Activated naive CD8-positive, alpha-beta T cell treated with anti-CD3 and anti-CD28 coated beads, Interleukin-2, amount 50 U/mL, for 16 hours (primary cell): ENCODE measurements at places on chromosomes 2 and 18.

GRCh38 chr2:105647731-105648130, 97.0 kb upstream of the NCK2 start:
- no peak for DNase-seq

DNA sequence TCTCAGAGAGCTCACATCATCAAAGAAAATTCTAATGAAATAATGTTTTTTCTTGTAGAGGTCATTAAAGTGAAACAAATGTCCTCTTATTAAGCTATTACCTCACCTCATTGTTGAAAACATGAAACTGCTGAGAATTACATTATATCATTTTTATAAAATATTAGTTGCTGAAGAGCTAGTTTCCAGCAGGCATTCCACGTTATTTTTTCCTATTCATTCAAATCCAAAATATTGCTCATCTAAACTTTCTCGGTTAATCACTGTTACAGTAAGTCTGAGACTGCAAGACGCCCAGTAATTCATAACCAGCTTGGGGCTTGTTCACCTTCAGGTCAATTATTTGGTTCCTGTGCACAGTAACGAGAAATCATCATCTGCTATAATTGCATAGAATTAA, 138.5 kb upstream of the RASGRP3 start:
- no peak for DNase-seq

DNA sequence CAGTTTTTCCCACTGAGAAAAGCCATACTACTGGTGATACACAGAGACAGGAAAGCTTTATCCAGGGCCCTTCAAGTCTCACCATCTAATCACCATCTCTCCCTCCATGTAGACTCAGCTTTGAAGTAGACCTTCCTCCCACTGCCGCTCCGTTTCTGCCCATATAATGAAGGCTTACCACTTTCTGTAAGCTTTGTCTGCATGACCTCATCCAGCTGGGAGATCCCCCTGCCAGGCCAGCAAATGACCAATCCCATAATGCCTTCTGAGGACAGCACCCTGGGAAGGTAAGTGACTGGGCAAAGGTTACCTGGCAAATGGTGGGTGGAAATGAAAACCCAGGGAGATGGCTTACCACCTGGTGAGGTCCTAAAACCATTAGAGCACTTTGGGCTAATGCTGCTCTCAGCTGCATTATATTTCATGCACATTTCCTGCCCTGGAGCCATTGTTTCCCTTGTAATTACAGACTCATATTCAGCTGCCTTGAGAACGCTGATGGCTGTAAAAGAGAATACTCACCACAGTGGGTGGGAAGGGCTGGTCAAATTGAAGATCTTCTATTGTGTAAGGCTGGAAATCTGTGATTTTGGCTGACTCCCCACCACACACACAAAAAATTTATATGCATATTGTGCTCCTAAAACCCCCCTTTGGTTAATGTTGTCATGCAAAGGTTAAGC, 350.7 kb upstream of the SYT4 start:
- no peak for DNase-seq

DNA sequence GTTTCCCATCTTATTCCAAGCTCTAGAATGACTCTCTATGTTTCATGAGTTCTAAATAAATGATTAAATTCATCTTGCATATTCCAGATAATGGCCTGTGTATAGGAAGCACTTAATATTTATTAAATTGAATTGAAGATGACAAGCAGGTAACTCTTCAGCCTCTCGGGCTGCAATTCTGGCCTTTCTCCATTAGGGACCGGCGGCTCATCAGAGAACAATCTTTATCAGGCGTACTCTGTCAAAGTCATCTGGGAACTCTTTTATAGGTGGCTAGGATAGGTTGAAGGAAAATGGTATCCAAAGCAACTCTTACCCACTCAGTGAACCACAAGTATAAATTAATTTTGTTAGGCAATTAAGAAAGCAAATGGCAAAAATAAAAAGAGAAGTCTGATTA, 308.5 kb downstream of the NOL4 start:
- no peak for DNase-seq

- DNase-seq = no peak
These were observed 127.6 kb downstream of the QPCT start for GRCh38 chr2:37471994-37472393.

DNA sequence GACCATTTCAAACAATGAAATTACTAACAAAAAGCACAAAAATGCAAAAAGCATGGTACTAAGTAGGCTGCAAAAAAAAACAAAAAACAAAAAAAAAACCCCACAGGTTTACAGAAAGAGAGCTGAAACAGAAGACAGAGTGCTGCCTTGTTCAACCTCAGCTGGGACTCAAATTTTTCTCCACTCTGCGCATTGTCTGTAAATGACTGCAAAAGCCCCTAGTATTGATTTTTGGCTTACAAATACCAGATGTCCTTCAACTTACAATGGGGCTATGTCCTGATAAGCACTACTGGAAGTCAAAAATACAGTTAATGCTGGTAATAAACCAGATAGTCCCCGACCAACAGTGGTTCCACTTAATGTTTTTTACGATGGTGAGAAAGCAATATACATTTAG, 42.2 kb downstream of the UBE2E3 start:
- DNase-seq = no peak

DNA sequence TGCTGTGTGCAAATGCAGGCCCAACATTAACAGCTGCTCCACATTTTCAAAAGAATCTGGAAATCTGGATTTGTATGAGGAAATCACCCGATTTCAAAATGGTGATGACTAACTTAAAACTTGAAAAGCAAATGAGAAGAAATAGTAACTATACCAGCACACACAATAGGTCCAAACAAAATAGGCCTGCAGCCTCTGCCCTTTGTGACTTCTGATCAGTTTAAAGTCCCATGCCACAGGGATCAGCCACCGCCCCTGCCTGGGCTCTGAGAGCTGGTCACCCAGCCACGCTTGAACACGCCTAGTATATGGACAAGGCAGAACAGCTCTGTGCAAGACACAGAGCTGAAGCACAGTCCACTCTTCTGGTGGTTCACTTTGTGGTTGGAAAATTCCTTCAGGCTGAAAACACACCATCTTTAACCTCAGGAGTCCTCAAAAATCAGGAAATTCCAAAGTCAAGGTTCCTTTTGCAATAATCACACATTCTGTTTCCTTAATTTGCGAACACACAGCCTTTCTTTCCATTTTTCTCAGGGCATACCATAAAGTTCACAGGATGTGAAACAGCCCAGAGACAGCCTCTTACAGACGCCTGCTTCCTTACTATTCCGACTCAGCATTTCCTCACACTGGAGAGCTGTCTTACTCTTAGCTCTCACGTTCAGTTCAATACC, 150.1 kb upstream of the RIOK3 start:
- DNase-seq = no peak

DNA sequence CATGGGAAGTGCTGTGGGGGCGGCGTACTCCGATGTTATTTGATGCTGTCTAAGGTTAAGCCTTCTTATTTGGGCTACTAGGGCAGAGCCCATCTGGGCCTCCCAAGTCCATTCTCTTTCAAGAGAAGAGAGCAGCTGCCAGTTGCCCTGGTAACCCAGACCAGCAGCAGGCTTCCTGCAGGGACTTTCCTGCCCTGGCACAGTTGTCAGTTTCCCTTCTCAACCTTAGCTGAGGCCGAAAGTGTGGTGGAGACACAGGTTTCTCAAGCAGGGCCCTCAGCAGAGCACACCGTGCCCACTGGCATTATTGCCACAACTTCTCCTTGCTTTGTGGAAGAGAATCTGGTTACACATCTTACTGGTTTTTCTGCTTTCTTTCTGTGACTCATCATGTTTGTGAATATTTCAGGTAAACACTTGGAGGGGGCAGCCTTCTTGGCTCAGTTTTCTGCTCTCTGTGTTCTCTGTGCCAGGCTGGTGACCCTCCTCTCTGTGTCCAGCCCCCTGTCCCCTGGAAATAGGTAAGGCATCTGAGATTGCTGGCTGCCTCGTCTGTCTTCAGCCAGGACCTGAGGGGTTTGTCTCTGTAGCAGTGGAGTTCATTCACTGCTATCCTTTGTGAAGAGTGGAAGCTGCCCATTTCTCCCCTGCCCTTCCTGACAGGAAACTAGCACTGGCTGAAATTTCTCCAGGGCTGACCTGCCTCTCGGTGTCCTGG, 111.0 kb downstream of the B3GNT2 start:
- no peak for DNase-seq

DNA sequence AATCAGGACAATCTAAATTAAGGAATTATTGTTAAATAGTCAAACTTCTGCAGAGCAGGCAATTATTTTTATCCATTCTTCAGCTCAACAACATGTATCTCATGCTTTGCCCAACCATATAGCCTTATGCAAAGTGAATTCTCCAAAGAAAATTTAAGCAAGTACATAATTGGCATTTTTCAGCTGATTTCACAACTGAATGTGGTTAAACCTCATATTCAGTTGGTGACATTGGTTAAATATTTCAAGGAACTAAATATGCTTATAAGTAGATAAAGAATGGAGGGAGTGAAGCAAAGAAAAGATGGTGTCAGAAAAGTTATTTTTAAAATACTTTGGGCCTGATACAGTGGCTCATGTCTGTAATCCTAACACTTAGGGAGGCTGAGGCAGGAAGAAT, 816.2 kb downstream of the NRXN1 start:
- DNase-seq = no peak

DNA sequence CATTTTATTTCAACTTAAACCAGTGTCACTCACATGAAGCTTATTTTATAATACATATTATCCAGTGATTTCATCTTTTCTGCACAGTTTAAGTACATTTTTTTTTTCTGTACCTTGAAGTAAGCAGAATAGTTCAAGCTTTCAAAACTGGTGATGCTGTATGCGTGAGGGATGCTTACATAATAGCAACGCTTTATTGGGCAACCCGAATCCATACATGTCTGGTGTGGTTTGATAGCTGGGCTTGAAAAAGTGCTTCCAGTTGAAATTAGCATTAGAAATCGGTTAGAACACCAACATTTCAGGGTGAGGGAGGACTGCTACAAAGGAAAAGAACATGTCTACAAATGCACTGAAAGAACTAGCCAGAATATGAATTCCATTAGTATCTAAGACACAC, 117.4 kb downstream of the MBP start:
- DNase-seq = no peak

DNA sequence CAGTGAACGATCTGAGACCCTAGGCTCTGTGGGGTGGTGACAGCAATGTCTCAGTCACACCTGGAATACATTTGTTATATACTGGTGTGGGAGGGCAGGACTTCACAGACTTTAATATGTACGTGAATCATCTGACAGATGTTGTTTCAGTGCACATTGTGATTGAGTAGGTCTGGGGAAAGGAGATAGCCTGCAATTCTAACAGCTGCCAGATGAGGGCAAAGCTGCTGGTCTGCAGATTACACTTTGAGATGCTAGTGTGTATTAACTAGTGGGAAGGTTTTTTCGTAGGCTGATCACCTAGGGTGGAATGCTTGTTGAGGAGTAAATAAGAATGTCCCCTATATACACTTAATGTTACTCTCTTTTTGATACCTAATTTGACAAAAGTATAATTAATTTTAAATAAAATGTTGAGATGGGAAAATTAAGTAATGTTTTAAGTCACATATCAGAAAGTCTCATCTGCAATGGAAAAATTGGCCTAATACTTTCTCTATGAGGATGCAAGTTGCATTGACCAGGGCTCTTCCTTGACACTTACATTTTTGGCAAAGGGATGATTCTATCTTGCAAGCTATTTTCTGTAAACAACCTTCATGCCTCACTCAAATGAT, 496.9 kb upstream of the HNMT start:
- no peak for DNase-seq

- no peak for DNase-seq
These were observed 38.1 kb upstream of the NTSR2 start for GRCh38 chr2:11708106-11708505.

GRCh38 chr18:43692099-43692690, 414.9 kb upstream of the SYT4 start:
- DNase-seq = no peak

DNA sequence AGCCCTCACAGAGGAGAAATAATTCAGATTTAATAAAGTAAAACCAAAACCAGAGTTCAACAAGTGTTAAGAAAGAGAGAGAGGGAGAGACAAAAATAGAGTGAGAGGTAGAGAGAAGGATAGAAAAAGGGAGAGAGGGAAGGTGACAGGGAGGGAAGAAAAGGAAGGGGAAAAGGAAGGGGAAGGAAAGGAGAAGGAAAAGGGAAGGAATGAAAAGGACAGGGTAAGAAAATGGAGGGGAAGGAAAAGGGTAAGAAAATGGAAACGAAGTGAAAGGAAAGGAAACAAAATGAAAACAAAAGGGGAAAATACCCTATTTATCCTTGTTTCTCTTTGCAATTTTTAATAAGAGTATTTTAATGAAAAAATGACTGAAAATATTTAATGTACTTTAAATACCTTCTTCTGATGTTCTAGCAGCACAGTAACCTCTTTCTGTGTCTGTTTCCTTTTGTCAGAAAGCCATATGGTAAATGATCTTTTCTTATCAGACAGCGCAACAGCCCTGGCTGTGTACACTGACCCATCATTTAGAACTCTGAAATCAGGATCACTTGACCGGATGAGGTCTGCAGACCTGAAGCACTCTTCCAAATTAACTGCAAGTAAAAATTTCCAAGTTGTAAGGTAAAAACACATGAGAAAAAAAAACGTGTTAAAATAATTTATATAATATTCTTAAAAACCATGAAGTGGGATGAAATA, 11.8 kb downstream of the DSC3 start:
- no peak for DNase-seq

DNA sequence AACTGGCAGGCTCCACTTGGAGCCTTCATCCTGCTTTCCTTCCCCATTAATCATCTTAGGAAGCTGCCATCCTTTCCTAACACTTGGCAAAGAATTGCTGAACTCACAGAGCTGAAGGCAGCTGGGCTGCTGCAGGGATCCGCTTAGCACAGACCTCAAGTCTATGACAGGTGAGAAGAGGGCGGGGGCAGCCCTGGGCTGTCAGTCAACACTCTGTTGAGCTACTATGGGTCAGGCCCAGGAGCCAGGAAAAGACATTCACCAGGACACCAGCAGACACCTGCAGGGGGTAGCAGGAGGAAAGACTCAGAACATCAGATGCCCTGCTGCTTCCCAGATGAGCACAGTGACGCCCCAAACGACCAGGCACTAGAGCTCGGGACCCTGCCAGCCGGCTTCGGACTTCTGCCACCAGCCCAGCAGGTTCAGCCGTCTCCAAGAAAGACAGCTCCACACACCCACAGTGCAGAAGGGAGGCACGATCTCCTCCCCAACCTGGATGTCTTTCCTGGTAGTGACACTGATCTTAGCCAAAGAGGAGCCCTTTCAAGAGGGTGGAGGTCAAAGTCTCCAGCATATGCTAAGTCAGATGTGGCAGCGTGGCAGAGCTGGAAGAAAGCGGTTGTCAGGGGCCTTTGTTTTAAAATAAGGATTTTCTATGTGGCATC, 55.2 kb downstream of the SNORC start:
- DNase-seq = no peak

GRCh38 chr2:62540408-62541168, 34.6 kb upstream of the TMEM17 start:
- no peak for DNase-seq
